Activated naive CD4-positive, alpha-beta T cell treated with anti-CD3 and anti-CD28 coated beads, Interleukin-2, amount 50 U/mL, for 72 hours (primary cell): ENCODE measurements at places on chromosomes 7 and 10. TPM values are rescaled to one million over a fixed set of nuclear protein-coding genes. Genes with fewer than 3 reads are reported as not detected.
A peak's percentile ranks its signal among the peaks of the same experiment; 100 is the strongest.

- DNase-seq: no peak
Measured at GRCh38 chr7:130377178-130377577, 3.1 kb upstream of the CPA1 start.

DNA sequence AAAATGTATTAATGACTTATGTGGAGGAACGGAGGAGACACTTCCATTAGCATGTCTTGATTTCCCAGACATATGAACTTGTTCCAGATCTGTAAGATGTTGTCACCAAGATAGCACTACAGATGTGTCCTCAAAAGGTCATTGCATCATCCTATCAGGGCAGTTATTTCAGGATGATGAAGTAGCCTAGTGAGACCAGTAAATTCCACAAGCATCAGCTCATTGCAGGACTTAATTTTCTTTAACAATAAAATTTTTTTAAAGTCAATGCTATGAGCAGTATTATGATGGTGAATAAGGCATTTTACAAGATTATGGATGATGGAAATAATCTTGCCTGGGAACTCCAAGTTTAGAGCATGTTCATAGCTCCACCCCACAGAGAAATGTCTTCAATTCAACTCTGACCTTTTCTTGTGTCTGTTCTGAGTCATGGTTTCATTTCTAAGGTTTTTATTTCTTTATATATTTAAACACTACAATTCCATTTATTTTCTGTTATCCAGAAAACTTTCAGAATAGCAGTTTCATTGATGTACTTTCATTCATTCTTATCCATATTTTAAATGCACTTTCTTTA is 1203.3 kb upstream of the CELF2 start:
- no peak for DNase-seq

DNA sequence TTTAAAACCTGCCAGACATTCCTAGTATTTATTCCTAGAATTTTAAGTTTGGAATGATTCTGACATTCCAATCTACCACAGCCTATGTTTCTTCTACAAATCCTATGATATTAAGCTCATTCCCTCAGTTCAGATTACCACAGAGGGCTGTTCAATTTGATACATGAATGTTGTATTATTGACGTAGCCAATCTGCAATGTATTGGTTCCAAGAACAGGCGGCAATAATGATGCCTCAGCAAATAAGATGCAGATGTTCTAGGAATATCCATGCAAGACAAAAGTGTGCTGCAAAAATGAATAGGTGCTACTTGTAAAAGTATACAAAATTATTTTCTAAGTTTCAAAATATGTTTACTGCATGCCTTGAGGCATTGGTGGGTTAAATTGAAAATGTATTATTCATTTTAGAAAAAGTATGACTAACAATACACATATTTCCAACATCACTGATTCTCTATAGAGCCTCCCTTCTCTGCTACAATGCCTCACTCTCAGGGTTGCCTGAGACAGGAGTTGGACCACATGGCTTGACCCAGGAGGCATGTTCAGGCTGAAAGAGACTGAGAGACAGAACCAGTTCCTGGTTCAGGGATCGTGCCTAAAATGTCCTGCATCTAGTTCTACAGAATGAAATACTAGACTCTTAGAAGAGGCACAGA is 94.1 kb upstream of the CREB5 start:
- DNase-seq: no peak

- DNase-seq: no peak
Measured at GRCh38 chr7:28136885-28137284, 43.7 kb downstream of the JAZF1 start.

- no peak for DNase-seq
Measured at GRCh38 chr7:55050281-55050680, 31.5 kb downstream of the EGFR start.

DNA sequence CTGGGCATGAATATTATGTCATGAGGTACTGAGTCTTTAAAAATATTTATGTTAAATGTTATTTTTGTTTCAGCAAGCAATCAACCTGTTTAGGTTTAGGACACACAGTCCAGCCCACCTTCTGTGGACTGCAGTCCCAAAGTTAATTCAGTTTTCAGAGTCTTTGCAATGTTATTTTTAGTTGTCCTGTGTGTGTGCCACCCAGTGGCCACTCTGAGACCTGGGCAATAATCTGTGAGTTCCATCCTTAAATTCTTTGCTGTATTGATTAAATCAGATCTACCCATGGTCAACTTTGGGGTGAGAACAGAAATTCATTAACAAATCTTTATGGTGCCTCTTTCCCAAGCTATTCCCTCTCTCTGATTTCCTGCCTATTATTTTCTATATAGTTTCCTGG is 415.1 kb downstream of the CCSER2 start:
- no peak for DNase-seq

DNA sequence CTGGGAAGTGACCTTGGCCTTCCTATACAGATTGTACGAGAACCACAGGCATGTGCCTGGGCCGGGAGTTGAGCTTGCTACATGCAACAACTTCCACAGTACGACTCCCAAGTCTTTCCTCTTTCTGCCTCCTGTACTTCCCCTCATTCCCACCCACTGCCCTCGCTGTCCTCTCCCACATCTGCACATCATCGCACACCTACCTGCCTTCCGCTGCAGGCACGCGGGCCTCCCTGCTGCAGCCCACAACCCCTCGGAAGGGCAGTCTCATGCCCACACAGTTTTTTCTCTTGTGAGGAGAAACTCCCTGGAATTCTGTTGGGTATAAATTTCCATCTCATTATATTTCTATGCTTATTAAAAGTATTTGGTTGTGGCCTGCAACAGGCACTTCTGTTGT is 117.2 kb downstream of the ACTR3B start:
- peak; percentile 49 for DNase-seq

GRCh38 chr7:39734633-39735004 is 111.2 kb downstream of the RALA start:
- DNase-seq: no peak

DNA sequence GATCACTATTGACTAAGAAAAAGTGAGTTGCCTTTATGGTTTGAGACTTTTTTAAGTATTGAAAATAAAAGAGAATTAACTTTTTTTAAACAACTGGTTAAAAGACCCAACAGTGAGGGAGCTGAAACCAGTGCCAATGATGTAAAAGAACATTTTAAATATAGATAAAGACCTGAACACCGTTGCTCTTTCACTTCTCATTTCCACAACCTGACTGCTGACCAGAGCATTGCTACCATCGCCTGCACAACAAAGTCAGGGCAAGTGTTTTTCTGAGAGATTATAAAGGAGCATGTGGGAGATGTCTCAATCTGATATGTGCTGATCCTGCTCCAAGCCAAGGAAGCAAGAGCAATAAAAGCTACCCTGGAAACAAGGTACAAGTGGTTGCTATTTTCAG is 34.7 kb downstream of the IMMP2L start:
- no peak for DNase-seq

GRCh38 chr10:66805612-66806011 is 120.2 kb upstream of the LRRTM3 start:
- DNase-seq: no peak

- no peak for DNase-seq
Measured at GRCh38 chr7:55871932-55872485, 9.5 kb upstream of the SEPTIN14 start.

DNA sequence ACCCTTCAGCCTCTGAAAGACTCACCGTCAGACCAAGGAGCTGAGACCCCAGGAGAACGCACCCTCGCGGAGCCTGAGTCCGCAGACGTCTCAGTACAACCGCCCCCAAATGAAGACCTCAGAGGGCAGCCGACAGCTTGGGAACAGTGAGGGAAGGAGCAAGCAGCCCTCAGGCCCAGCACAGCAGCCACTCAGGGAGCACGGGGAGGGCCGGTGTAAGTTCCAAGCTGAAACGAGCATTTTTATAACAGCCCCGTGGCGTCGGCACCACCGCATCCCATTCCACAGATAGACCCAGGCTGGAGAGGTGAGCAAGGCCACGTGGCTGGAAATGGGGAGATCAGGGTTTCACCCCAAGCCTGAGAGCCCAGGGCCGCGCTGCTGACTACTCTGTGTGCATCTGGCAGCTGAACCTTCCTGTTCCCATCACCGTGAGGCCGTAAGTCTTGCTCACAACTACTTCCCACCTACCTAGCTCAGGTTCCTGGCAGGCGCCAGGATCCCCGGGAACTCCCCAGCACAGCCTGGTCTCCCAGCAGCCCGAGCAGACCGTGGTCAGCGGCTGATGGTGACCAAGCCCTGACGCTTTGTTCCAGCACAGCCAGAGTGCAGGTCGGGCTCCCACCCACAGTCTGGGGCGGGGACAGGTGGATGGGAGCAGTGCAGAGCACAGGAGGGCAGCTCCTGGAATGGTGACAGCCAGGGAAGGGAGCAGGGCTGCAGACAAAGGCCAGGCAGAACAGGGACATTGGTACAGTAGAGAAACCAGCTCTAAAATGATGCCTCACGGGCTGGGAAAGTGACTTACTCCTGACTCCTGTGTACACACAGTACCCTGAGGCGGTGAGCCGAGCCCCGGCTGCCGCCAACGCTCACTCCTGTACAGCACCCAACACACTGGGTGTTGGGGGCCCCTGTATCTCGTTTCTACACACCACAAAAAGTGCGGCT is 6.1 kb upstream of the NOM1 start:
- DNase-seq: no peak

DNA sequence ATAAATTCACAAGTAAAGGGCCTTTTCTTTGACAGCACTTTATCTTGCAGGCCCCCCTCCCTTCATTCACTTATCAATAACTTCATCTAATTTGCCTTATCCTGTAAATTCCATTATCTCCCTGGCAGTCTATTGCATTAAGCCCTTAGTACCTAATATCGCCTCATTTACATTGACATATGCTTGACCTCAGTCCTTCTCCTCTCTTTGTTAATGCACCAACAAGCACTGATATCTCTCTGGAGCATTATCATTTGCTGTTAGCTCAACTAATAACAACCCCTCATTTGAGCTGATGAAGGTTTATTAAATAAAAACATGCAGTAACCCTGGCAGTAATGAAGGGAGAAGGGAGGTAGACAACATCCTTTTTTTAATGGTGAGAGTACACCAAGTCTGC is 46.8 kb downstream of the EXOC4 start:
- no peak for DNase-seq

GRCh38 chr7:134175334-134176036 is 48.3 kb downstream of the LRGUK start:
- no peak for DNase-seq

- no peak for DNase-seq
Measured at GRCh38 chr7:121755818-121756552, 117.0 kb upstream of the PTPRZ1 start.

DNA sequence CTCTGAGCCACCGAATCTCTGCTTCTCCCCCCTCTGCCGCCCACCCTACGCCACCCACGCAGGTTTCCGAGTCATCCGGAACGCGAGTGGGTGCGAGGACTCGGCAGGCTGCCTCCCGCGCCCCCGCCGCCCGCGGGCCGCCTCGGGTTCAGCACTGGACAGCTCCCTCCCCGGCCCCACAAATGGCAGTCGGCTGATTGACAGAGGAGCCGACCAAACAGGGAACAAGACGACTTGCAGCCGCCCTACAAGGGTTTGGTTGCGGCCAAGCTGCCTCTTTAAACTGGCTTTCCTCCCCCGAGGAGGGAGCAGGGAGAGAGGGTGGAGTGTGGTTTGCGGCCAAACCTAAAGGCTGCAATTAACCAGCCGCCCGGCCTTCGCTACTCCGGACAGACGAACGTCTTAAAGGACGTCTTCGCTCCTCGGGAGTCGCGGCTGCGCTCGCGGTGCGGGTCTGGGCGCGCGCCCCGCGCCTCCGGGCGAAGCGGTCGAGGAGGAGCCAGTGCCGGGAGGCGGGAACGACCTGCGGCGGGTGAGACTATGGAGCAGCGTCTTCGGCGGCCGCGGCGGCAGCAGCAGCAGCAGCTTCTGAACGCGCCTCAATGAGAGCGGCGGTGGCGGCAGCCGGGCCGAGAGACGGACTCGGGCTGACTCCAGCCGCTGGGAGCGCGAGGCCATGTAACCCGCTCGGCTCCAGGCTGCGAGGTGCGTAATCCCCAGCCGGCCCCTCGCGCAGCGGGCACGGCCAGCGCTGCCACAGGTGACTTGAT is at the start of gene GPR158:
TSS of gene GPR158 (plus strand) at position 541 of the 770 bp plus-strand sequence. CDS start 420 bp downstream, outside the sequence.
- DNase-seq: peak; percentile 69

DNA sequence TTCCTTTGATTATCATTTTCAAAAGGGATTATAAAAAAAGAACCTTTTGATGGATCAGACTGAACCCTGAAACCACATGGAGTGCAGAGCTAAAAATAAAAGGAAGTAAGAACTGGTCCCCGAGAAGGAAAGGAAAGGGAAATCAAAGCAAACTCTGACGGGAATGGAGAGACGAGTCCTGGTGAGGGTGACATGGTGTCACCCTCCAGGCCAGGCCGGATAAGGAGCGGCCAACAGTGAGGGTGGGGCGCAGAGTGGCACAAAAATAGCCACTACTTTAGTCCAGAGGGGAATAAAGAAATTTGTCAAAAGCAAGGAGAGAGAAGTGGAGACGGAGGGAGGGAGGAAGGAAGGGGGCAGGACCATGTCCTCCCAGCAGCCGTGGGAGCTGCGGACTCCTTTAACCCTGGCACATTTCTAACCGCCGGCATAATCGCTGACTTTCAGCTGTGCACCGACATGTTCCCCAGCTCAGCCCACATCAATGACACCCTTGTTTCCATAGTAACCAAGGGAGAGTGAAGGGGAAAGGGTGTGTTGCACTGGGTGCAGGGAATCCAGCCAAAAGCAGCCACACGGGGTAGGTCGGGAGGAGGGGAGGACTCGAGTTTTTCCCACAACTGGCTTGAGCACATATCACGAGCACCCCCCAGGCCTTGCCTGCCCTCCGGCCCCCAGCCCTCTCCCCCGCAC is 29.7 kb downstream of the TRIM8 start:
- peak; percentile 59 for DNase-seq

DNA sequence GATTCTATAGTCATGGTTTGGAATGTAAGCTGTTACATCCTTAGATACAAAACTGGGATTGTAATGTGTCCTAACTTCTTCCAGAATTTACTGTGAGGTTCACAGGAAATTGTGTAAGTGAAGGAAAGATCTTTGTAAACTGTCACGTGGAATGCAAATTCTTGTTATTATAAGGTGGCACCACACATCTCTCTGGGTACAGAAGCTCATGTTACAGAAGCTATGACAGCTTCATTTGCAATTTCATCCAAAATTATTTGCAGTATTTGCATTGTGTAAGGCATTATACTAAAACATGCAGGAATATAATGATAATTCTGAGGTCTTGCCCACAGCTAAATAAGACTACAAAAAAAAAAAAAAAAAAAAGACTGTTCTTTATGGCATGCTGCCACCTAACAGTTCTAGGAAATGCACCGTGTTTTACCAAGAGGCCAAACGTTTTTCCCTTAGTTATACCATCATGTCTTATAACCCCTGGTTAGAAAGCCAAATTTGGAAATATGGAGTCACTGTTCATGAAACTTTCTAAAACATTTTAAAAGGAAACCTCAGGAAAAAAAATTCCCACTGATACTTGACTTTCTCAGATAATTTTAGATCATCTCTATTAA is 17.6 kb downstream of the MINDY3 start:
- DNase-seq: no peak

AGAP9 gene
- 4.4 TPM for total RNA-seq

MKI67 gene
- total RNA-seq: 221 TPM

LIPM gene
- total RNA-seq: not detected

SPOCK2 gene
- 209 TPM for total RNA-seq

COL1A2 gene
- total RNA-seq: not detected

NPSR1 gene
- total RNA-seq: not detected

POP7 gene
- 37.3 TPM for total RNA-seq

DGKB gene
- not detected for total RNA-seq

JCAD gene
- 0.05 TPM for total RNA-seq

RPEL1 gene
- not detected for total RNA-seq
